ENCODE measurements at places on chromosomes 6 and 20. TPM values are rescaled to one million over a fixed set of nuclear protein-coding genes. Genes with fewer than 3 reads are reported as not detected.

GRCh38 chr6:4801491-4802110 lies 25.4 kb downstream of the CDYL start:
- DNase-seq = no peak

- no peak for DNase-seq
Observed at GRCh38 chr6:133259561-133259960, 18.4 kb downstream of the EYA4 start.

DNA sequence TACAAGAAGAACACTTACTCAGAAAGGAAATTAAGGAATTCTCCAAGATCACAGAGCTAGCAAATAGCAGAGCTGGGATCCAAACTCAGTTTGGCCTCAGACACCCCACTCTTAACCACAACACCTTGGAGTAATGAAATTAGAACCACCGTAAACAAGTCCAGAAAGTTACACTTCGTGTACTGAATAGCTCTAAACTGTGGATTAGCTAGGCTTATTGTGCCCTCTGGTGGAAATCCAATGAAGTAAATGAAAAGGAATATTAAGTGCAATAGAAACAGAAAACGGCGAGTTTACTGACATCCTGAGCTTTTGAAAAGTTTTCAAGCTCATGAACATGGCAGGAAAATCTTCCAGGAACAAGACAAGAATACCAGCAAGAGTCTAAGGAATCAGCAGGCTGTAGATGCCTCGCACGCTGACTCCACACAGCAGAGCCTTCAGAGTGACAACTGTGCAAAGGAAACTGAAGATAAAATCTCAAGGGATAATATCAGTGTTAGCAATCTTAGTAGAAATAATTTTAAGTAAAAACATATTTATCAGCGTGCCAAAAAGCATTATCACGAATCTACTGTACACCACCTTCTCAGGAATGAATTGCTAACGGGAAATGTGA lies 34.6 kb downstream of the FBXO5 start:
- DNase-seq = no peak

- no peak for DNase-seq
Observed at GRCh38 chr20:31595654-31596411, 9.3 kb upstream of the ID1 start.

The ALDH8A1 gene
- total RNA-seq = 1.4 TPM

The MUC21 gene
- not detected for total RNA-seq

The DSP gene
- 7.6 TPM for total RNA-seq

The ZNF512B gene
- total RNA-seq = 15.8 TPM

The PSMB9 gene
- total RNA-seq = 5.8 TPM

The REM1 gene
- total RNA-seq = not detected

Data from occipital lobe (tissue), 3 donors.